Activated naive CD4-positive, alpha-beta T cell (primary cell): ENCODE measurements at places on chromosomes 2 and 18.

DNA sequence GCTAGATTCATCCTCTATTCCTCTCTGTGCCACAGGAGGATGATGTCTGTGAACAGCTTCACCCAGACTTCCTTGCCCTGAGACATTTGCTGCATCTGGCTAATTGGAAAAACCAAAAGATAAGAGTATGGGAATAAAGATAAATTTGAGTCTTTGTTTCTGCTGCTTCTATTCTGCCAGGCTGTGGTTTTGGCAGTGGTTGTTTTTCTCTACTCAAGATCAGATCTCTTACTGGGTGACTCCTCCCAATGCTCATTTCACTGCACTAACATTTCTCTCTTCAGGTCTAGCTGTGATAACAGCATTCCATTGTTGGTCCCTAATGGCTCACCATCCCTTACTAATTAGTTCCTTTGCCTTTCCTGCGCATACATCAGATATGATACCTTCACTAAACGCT is 89.5 kb downstream of the CALCRL start:
- DNase-seq = no peak

GRCh38 chr2:41160439-41160838 is 708.5 kb upstream of the SLC8A1 start:
- DNase-seq = no peak

DNA sequence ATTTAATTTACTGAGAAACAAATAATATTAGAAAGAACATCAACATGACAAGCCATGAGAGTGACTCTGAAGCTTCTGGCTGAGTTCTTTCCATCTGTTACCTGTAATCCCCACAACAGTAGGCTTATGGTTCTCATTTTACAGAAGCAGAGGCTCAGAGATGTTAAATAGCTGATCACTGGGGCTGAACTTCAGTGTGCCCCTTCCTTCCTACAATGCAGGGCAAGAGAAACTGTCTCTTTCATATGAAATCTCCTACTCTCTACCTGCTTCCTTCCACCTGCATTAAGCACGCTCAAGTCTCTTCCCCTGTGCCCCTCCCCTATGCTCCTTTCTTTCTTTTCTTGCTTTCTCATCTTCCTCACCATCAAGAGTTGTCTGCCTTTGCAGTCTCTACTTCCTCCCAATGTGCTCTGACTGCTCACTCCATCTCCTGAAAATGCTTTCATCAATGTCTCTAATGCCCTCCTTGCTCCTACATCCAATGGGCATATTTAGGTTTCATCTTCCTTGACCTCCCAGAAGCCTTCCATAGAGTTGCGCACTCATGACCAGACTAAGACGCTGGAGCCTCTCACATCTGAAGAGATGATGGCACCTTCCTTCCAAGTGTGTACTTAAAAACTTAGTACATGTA is 23.7 kb downstream of the APOB start:
- no peak for DNase-seq

GRCh38 chr2:239197146-239197545 is 203.7 kb downstream of the HDAC4 start:
- DNase-seq = no peak

DNA sequence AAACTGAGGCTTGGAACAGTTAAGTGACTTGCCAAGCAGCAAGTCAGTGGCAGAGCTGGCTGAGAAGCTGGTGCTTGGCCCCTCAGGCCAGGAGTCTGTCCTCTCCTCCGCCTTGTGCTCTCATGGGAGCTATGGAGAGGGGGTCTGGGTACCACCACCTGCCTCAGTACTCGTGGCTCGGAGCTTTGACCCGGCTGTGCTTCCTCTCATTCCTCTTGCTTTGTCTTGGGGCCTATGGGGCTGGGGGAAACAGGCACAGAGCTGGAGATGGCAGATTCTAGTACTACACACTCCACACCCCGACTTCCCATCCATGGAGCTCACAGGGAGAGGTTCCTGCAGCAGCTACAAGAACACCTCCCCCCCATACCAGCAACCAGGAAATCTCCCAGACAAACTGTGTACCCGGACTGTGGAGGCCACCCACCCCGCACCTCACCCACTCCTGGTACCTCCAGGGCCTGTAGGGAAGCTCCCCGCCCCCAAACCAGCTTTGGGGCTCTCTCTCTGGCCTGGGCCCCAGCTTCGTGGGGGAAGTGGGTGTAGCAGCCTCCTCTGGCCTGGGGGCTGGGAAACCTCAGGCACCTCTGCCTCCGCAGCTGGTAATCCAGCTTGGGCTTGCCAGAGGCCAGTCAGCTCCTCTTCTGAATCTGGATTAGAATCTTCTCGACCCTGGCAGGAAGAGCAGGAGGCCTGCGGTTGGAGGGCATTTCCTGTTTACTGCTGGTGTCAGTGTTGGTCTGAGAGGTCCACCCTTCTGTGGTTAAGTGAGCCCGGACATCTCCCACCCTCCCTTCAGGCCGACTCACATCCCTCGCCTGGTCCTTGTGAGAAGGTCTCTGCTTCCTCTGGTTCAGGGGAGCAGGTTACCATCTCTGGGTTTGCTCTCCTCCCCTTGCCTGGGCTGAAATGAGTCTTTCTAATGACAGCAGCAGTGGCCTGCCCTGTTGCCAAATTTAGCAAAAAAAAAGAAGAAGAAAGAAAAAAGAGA is 22.3 kb upstream of the RHOB start:
- DNase-seq = no peak

- no peak for DNase-seq
These were observed 14.8 kb upstream of the CWC22 start for GRCh38 chr2:180021850-180022249.

GRCh38 chr18:77254711-77255405 is 5.2 kb downstream of the GALR1 start:
- no peak for DNase-seq

- DNase-seq = no peak
These were observed 289.7 kb downstream of the CCDC85A start for GRCh38 chr2:56473524-56473923.

DNA sequence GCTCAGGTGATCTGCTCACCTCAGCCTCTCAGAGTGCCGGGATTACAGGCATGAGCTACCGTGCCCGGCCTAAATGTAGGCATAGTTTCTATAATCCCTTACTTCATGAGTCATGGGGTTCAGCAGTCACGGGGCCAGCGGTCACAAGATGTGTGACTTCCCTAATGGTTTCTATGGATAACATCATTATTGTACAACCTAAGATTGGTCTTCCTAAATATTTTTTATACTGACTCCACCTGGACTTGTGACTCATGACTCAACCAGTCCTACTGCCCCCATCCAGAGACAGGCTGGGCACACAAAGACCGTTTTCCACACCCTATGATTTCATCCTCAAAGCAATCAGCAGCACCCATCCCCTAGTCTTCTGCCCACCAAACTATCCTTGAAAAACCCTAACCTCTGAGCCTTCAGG is 15.9 kb downstream of the FAM210A start:
- no peak for DNase-seq

DNA sequence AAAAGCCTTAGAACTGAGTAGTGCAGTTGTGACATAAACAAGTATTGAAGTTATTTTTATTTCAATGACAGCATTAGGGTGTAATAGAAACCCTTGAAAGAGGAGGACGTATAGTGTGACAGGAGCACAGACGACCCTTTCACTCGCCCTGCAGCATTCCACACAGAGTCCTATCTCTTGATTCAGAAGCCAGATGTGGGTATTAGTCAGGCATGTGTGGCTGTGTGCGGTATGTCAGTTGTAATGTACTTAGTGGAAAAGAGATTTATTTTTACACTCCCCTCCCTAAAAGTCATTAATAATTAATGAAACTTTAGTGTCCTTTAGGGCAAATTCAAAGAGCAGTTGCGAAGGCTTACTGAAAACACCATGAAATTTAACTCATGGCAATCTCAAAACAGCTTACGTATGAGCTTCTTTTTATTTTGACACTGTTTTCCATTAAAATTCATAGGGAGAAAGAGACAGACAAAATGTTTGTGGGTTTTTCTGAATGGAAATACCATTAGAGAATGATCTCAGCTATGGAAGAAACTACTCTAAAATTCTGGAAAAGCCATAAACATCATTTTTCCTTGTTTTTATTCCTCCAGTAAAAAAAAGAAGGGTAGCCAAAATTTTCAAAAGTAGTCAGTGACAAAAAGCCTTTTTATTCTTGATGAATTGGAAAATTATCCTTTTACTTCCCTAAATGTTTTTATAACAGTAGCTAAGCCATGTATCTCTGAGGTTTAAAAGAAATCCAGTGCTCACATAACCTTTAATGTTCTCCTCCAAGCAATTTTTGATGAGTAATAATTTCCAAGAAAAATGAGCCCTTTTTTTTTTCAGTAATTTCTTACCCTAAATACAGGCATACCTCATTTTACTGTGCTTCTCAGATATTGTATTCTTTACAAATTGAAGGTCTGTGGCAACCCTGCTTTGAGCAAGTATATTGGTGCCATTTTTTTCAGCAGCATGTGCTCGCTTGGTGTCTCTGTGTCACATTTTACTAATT is 84.0 kb upstream of the DSEL start:
- no peak for DNase-seq

DNA sequence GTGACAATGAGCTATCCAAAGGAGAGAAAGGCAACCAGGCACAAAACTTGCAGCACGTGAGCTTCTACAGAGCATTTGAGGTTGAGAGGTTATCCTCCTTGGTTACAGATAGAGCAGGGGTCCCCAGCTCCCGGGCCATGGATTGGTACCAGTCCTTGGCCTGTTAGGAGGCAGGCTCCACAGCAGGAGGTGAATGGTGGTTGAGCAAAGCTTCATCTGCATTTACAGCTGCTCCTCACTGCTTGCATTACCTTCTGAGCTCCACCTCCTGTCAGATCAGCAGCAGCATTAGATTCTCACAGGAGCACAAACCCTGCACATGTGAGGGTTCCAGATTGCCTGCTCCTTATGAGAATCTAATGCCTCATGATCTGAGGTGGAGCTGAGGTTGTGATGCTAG is 57.8 kb upstream of the ST8SIA3 start:
- no peak for DNase-seq

DNA sequence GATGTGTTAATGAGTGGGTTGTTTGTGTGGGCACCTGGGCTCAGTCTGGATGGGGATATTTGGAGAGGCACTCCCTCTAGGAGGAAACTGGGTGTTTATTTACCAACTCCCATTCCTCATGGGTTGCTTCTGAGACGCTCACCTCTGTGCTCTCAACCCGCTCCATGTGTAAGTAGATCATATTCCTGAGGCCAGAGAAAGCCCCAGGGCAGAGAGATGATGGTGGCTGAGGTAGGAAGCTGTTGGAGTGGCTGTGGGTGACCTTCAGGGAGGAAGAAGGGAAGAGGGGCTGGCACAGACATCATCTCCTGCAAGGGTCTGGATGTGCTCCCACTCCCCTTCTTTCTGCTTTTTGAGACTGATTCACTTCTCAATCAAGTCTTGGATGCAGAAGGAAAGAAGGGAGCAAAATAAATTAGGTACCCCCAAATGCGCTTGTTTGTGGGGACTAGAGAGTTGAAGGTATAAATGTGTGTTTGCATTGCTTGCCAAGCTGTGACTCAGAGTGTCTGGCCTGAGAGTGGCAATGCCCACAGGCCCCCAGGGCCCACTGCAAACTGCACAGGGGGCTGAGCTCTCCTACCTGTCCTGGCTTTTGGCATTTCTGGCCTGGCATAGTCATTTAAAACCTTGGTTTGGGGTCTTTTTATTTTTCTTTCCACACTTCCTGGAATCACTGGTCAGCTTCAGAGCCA is 57.2 kb upstream of the TNP1 start:
- no peak for DNase-seq

GRCh38 chr2:101130081-101130480 is 21.1 kb downstream of the TBC1D8 start:
- no peak for DNase-seq

- DNase-seq = no peak
These were observed 249.0 kb downstream of the CDH20 start for GRCh38 chr18:61582202-61582710.

DNA sequence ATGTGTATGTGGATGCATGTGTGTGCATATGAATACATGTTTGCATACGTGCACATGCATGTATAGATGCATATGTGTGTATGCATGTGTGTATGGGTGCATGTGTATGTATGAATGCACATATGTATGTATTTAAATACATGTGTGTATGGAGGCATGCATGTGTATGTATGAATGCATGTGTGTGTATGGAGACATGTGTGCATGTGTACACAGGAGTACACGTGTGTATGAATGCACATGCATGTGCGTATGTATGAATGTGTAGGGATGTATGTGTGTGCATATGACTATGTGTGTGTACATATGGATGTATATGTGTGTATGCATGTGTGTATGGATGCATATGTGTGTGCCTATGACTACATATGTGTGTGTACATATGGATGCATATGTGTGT is 51.9 kb downstream of the DCDC2C start:
- DNase-seq = no peak
